Endothelial cell (in vitro differentiated cells): ENCODE measurements at places on chromosomes 4 and X. TPM values are rescaled to one million over a fixed set of nuclear protein-coding genes. Genes with fewer than 3 reads are reported as not detected.

DNA sequence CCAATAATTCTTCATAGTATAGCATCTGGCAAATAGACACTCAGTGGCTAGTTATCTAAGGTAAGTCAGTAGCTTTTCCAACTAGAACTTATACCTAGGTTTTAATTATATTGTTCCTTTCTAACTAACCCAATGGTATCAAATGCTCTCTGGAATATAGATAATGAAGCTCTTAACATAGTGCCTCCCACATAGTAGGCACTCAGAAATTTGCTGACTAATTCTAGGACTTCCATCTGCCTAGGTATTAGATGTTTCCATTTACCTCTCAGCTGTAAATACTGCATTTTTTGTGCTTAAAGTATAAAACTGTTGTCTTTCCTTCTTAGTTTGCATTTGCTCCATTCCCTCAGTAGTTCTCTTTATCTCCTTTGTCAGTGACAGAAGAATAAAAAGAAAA lies 214.3 kb upstream of the SPRY1 start:
- DNase-seq = no peak

The TACC3 gene
- 42.2 TPM for total RNA-seq

GRCh38 chrX:1011691-1012283 lies 200.7 kb downstream of the CRLF2 start:
- DNase-seq = no peak

The NHSL2 gene
- total RNA-seq = 57.6 TPM

The CDKL5 gene
- total RNA-seq = 10.6 TPM

- no peak for DNase-seq
Observed at GRCh38 chrX:19152762-19153161, 30.5 kb upstream of the ADGRG2 start.

- DNase-seq = no peak
Observed at GRCh38 chr4:26194764-26195163, 126.0 kb upstream of the RBPJ start.

DNA sequence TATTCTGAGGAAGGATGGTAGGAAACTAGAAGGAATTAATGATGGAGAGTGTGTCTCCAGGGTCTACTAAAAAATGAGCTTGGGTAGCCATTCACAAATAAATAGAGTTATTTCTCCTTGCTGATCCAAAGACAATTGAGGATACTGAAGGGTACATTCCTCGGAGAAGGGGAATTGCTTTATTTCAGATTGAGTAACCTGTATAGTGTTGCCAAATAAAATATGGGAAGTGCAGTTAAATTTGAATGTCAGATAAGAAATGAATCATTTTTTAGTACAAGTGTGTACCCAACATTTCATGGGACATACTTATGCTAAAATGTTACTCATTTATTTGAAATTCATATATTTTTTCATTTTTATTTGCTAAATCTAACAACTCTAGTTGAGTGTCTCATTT lies 16.0 kb upstream of the VSIG1 start:
- no peak for DNase-seq

DNA sequence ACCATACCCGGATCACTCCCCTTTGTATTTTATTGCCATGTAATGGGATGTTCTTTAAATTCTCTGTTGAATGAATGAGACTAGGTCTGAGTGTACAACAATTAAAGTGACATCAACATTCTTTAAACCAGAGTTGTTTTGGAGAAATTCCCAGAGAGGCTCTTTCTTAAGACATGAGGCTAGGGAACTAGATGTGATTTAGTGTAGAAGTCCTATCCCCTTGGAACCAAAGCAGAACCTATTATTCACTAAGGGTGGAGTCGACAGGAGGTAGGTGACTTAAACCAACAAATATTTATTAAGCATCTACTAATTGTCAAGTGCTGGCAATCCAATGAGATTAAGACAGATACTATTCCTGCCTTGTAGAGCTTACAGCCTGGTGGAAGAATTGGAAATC lies 1.7 kb downstream of the EIF1AX start:
- DNase-seq = no peak
